IPS DF 19.7 (cell line): ENCODE measurements at places on chromosomes 2 and 18.

DNA sequence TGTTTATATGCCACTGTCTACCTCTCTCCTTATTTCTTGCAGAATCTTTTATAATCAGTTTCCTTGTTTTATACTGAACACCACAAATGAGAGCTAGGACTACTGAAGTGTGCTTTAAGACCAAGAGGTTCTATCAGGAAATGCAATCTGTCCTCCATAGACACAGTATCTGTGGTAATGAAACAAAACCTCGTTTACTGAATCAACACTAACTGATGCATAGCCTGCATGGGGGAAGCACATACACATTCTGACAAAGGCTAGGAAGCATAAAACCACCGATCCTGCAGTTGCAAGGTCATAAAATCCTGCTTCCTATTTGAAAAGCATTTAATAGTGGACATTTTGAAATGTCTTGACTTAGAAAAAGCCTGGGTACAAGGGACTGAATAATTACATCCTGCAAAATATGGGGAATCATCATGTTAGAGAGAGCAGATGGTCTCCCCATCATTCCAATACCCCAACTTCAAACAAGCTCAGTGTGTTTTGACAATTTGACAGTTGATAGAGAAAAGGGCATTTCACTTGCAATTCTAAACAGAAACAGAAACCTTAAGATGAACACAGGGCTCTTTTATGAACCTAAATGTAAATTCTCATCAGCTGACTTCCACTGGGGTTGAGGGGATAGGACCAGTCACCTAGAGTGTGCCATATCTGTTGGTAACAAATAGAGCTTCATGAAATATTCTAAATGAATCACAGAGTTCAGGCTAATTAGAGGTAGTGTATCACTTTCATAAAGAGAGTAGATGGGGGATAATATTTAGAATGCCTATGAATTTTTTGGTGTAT lies 1845.6 kb upstream of the PIK3C3 start:
- DNase-seq: no peak

GRCh38 chr18:48658721-48659120 lies 119.9 kb downstream of the CTIF start:
- DNase-seq: no peak

DNA sequence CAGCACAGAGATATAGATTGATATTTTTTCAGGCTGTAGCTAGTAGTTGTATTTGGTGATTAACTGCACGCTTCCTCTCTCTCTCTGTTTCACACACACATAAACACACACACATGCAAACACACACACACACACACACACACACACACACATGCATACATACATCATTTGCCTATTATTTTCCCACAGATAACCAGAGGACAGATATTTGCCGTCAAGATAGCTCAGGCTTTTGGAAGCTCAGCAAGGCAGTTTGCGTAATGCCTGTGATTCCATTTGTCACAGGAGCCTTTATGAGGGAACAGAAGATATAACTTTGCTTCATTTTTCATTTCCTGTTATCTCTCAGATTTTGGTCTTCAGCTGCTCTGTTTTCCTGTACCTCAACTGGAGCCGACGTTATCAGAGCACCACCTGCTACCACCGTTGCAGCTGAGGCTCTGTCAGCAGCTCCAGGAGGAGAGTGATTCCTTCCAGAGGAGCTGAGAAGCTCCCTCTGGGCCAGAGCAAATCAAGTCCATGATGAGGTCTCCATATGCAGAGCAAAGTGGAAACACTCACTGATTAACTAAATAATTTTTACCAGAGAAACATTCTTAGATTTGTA lies 341.9 kb upstream of the PIK3C3 start:
- no peak for DNase-seq

GRCh38 chr2:100856732-100857131 lies 36.8 kb downstream of the NPAS2 start:
- DNase-seq: no peak
